ENCODE measurements at places on chromosomes 12 and 14.

GRCh38 chr12:77514511-77514910 is 316.2 kb upstream of the NAV3 start:
- no peak for DNase-seq

- DNase-seq, result peak; percentile 13
These were observed 27.1 kb upstream of the GPHB5 start for GRCh38 chr14:63345826-63346225.

DNA sequence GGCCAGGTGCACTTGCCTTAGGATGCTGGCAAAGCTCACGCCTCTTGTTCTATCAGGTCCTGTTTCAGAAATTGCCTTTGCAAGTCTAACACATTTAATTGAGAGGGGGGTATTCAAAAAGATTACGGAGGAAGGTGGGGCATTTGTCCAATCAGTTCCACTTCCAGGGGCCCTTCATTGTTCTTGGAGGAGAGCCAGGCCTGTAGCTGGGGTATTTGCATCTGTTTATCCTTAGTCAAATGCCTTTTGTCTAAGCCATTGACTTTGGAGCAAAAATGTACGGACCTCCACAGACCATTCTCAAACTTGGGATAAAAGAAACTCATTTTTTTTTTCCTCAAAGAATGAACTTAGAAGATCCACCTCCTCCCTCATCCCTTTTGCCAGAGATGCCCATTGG is 582.0 kb downstream of the BCL11B start:
- DNase-seq, result no peak

DNA sequence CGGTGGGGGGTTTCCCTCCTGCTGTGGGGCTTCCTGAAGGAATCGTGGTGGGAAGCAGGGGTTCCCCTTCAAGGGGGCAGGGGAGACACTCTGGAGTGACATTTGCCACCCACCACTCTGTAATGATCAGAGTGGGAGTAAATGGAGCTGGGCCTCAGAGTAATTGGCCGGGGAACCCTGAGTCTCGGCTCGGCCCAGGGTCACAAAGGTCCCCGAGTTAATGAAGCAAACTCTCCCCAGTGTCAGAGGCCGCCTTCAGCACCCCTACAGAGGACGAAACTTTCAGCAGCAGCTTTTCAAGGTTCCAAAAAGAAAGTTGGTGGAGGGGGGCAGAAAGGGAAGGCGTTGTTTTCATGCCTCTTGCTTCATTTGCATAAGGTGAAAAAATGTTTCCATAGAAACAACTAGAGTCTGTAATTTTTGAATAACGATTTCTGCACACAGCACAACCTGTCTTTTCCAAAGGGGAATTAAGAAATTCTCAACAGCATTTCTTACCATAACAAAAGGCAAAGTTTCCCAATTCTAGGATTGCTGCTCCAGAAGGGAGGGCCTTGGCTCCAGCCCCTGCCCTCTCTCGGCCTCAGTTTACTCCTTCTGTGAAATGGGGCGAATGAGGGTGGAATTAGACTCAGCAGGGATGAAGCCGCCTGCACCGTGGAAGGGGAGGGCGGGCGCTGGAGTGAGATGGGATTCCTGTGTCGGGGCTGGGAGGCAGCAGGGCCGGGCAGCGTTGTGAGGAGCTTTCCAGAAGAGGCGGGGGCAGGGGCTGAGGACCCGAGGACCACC is 67.0 kb upstream of the BEGAIN start:
- DNase-seq, result no peak

DNA sequence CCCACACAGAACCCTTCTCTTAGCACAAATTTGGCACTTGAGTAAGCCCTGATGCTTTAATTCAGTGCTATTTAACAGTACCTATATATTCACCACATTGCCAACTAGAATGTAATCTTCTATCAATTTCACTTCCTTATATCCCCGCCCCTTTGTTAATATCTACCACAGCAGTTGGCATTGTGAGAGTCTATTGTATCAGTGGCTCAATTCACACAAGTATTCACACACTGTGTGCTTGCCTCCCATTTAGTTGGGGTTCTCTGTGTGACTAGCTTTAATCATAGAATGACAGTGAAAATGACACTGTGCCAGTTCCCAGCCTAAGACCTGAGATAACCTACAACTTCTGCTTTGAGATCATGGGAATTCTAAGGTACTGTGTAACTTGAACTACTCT is 103.1 kb downstream of the SEC23A start:
- no peak for DNase-seq

DNA sequence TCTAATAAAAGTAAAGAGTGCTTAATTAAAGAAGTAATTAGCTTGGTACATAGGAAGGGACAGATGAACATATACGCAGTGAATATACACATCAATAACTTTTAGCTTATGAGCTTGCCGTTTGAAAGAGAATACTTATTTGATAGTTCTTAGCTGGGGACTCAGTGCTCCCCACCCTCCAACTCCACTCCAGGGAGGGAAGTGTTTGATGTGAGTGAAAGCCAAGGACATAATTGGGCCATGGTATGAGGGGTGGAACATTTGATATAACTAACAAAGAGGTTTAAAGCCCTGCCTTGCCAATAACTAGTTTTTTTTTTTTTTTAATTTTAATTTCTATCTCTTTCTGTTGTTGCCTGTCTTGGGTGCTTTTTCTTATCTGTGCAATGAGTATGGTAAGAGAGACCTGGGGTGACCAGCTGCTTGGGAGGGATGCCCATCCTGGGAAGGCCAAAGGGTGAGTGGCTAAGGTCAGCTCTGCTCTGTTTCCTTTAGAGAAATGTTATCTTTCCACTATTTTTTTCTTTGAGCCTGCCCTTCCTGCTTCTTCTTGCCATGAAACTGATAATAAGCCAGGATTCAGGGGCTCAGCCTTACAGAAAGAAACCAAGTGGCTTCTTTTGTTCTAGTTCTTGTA is 132.8 kb upstream of the CPSF6 start:
- no peak for DNase-seq
